ELF-1 (cell line): ENCODE measurements at places on chromosomes 5 and 9.

GRCh38 chr9:18493451-18493993 lies 19.6 kb downstream of the ADAMTSL1 start:
- no peak for DNase-seq

- DNase-seq = no peak
Observed at GRCh38 chr9:126354887-126355770, 28.5 kb downstream of the MVB12B start.

- no peak for DNase-seq
Observed at GRCh38 chr5:125316915-125317535, 570.6 kb upstream of the ZNF608 start.

- DNase-seq = no peak
Observed at GRCh38 chr9:93562157-93562556, 14.2 kb upstream of the PHF2 start.

GRCh38 chr5:78287833-78288232 lies 6.7 kb downstream of the AP3B1 start:
- no peak for DNase-seq

- no peak for DNase-seq
Observed at GRCh38 chr5:92019376-92019990, 636.4 kb upstream of the ARRDC3 start.

- peak; percentile 91 for DNase-seq
Observed at GRCh38 chr9:137453643-137454081, 5.5 kb downstream of the NSMF start.

GRCh38 chr9:136538599-136539426 lies 7.0 kb downstream of the NOTCH1 start:
- no peak for DNase-seq

DNA sequence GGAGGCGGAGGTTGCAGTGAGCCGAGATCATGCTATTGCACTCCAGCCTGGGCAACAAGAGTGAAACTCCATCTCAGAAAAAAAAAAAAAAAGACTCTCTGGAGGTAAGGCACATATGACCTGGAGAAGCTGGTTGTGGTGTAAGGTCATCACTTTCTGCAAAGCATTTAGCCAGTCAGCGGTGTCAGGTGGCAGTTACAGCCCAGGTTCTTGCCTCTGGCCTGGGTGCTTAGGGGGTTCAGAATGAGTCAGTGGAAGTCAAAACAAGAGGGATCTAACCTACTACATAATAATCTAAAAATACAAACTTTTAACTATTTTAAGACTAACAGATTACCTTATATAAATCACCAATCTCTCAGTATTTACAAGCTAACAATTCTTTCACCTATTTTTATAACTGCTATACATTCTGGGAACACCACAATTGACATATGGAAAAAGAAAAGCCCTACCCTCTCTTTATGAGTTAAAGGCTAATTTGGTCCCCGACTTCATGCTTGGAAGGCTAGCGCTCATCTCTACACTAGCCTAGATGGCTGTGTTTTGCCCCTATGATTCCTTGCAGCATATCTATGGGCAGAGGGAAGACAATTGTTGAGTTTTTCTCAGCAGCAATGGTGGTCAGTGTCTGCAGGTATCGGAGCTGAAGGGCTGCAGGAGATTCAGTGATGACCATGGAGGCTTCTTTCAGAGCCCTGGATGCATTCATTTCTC lies 29.2 kb downstream of the STOM start:
- DNase-seq = no peak

DNA sequence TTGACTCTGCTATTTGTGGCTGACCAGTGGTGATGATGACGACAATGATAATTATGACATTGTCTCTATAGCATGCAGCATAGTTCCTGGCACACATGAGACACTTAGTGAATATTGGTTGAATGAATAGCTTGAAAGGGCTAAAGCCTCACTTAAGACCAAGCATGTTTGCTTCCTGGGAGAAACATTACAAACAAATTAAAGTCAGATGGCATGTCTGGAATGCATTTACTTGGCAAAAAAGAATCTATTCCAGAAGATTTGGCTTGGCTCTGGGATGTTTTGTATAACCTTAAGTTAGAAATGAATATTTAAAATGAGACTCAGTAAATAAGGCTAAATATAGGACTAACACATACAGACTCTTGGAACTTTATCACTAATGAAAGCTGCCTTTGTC lies 21.6 kb downstream of the GAS1 start:
- no peak for DNase-seq

DNA sequence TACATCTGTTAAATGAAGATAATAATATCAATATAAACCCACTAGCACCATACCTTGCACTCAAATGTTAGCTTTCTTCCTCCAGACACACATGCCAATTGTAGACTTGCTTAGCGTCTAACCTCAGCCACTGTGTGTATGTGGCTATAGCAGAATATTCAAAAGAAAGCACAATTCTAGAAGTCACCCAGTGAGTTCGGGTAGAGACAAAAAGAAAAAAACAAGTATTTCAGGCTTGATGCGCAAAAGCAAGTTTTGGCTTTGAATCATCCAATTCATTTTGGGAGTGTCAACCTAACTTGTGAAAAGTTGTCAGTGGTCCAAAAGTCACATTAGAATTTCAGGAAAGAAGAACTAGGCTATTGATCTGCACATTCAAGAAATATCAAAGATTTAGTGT lies 167.4 kb downstream of the PRELID2 start:
- no peak for DNase-seq

GRCh38 chr9:115640887-115641286 lies 512.7 kb upstream of the PAPPA start:
- no peak for DNase-seq

- no peak for DNase-seq
Observed at GRCh38 chr9:129264388-129264787, 86.3 kb upstream of the IER5L start.

DNA sequence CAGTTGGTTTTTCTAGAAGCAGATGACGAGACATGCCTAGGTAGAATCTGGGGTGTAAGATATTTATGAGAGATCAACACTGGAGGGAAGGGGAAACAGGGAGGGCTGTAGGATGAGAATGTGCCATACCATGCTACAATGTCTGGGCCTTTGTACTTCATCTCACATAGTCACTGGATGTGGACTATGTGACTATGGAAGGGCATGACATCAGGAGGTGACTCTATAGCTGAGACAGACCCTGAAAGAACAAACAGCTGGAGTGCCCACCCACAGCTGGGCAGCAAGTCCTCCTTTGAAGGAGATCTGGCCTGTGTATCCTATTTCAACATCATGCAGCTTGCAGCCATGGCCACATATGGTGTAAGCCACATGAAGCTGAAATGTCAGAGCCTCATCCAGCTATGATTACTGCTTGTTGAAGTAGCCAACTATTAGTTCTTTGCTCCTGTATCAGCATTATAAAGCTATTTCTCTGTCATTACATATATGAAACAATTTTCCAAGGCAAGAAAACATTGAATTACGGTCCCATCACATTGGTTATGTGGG lies 46.2 kb upstream of the KIF2A start:
- DNase-seq = no peak

GRCh38 chr5:87898574-87898973 lies 370.1 kb downstream of the TMEM161B start:
- no peak for DNase-seq

- DNase-seq = peak; percentile 25
Observed at GRCh38 chr9:98860871-98861293, 53.4 kb downstream of the GALNT12 start.

DNA sequence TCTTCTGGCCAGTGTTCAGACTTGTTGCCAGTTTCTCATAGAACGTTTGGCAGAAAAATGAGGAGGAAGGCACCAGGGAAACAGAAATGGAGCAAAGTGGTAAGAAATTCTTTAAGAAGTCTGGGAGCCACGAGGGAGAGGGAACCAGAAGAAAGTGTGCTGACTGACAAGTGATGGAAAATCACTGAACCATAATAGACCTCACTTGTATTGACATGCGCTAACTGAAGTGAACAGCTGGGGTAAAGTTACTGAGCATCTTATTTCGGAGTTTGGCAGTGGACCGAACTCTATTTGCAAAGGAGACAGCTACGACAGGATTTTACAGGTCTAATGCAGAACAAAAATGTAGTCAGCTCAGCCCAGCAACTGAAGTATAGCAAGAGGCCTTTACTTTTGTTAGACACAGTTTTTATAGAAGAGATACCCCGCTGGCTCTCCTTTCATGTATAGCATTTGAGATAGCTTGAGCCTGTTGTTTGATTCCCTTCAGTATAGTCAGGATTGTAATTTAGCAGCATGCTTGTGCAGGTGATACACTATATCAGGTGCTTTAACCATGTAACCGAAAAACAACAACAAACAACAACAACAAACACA lies 53.6 kb downstream of the HMHB1 start:
- DNase-seq = no peak
